ENCODE measurements at places on chromosomes 1 and 21. TPM values are rescaled to one million over a fixed set of nuclear protein-coding genes. Genes with fewer than 3 reads are reported as not detected.
A peak's percentile ranks its signal among the peaks of the same experiment; 100 is the strongest.

SPRR2D gene
- not detected for total RNA-seq

LIPI gene
- not detected for total RNA-seq

OR2L13 gene
- not detected for total RNA-seq

DNA sequence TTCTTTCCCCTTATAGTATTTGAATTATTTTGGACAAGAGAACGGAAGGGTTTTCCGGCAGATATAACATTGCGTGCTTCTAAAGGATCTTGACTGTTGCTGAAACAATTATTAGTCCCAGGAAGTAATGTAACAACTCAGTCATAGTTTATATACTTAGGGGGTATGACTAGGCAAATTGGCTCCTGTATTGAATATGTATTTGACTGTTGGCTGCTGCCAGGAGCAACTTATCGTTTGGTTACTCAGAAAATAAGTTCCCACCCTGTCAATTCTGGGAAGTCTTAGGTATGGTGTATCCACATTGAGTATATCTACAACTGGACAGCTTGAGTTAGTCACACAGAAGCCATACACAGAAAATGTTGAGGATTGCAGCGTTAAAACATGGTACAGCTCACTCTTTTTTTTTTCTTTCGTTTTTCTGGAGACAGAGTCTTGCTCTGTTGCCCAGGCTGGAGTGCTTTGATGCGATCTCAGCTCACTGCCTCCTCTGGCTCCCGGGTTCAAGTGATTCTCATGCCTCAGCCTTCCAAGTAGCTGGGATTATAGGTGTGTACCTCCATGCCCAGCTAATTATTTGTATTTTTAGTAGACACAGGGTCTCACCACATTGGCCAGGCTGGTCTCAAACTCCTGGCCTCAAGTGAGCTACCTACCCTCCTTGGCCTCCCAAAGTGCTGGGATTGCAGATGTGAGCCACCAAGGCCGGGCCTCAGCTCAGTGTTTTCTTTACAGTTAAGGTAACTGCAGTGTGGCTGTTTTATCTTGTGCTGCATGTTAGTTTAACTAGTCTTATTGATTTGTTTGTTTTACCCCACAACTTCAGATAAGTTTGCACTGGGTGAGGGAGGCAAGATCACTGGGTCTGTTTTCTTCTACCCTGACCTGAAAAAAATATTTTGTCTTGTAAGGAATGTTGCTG lies 10.2 kb downstream of the SMAP2 start:
- H3K4me1 ChIP-seq, result peaks cover 17% of the 10 kb centered on the region
- no peaks in the 10 kb centered on the region for H3K36me3 ChIP-seq
- no peak overlapping the region for H3K4me3 ChIP-seq
- peak overlapping the region; percentile 92 for H3K27ac ChIP-seq
- no peaks in the 10 kb centered on the region for H3K27me3 ChIP-seq

GRCh38 chr1:188061881-188062280 lies 1233.1 kb downstream of the PLA2G4A start:
- H3K4me3 ChIP-seq, result no peak overlapping the region
- H3K4me1 ChIP-seq, result no peaks in the 10 kb centered on the region
- H3K27ac ChIP-seq, result no peak overlapping the region
- no peaks in the 10 kb centered on the region for H3K27me3 ChIP-seq

- H3K27me3 ChIP-seq, result no peaks in the 10 kb centered on the region
- peak overlapping the region; percentile 10 for H3K27ac ChIP-seq
- no peaks in the 10 kb centered on the region for H3K36me3 ChIP-seq
These were observed 11.2 kb upstream of the AK2 start for GRCh38 chr1:33047839-33048305.

Data from tibial nerve (tissue), 4 donors.